Ammon's horn (tissue), 1 donor: ENCODE measurements at places on chromosomes 1 and 21.
A peak's percentile ranks its signal among the peaks of the same experiment; 100 is the strongest.

- no peak for DNase-seq
Measured at GRCh38 chr1:38004284-38005108, 818 bp downstream of the FHL3 start.

- DNase-seq = peak; percentile 81
Measured at GRCh38 chr1:27519331-27520258, 29.6 kb upstream of the WASF2 start.

DNA sequence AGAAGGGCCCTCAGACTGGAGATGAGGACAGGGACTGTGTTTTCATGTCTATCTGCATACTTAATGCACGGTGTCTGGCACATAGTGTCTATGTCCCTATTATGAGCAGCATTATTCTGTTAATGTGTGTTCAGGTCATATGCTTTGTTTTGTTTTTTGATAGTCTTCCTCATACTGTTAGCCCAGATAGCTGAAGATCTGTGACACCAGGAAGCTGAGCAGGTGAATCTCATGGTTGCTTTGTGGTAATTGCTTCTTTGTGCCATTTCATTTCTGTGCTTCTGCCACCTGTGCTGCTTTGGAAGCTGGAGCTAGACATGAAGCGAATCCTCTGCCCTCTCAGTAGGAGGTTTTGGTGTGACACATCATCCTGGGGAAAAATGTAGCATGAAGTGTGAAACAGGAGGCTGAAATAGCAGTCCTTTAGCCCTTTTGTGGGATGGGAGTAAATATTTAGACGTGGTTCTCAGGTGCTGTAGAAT is 15.8 kb downstream of the SMAP2 start:
- no peak for DNase-seq

DNA sequence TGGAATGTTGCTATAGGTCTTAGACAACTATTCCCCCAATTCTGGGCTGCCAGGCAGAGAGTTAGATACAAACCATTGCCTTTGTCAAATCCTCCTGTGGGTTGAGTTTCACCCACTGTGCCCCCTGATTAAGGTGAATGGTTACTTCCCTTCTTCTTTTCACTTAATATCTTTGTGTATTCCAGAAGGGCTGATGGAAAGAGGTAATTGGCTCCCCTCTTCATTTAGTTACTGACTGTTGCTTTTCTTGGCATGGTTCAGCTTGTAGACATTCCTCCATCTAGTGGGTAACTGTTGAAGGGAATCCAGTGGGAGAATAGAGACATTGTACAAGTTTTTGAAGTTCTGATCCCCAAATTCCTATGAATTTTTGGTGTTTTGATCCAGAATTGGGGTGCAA is 43.8 kb upstream of the MACF1 start:
- DNase-seq = no peak

GRCh38 chr21:33901412-33902288 is 14.0 kb downstream of the ATP5PO start:
- DNase-seq = peak; percentile 69

DNA sequence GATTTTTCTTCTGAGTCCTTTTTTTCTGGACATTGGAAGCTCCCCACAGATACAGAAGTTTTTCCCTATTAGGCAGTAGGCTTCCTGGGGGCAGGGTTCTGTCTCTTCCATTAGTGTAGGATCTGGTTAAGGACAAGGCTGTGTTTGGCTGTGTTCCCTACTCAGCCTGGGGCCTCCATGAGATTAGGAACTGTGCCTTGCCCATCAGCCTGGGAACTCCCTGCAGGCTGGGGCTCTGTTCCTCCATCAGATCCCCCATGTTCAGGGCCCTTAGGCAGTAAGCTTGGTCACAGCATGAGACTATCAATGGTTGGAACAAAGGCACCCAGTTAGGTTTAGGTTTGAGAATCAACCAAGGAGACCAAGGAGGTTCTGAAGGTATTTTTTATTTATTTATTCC is 22.7 kb downstream of the NAV1 start:
- no peak for DNase-seq

DNA sequence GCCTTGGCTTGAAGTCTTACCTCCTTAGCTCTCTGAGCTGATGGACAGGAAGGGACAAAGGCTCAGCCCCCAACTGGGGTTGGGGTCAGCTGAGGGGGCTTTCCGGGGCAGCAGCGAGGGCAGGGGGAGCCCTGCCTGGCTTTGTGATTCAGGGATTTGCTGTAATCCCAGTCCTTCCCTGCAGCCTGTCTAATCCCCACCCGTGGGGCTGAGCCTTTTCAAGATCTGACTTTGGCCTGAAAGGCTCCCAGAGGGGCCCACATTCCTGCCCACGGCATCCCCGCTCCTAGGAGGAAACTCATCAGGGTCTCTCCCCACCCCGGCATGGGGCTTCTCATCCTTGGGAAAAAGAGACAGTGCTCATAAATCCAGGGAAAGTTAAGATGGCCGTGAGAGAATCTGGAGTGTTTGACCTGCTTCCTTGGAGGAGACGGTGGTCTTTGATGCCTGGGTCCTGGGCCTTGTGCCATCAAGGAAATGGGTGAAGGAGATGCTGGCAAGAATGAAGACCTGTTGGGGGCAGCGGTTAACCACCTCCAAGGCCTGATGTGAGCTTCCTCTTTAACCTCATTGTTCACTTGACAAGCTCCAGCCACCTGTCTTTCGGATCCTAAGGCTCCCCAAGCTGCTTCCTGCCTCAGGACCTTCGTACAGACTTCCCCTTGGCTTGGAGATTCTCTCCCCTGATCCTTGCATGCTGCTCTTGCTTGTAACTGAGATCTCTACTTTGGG is 83.1 kb upstream of the WNT4 start:
- no peak for DNase-seq

DNA sequence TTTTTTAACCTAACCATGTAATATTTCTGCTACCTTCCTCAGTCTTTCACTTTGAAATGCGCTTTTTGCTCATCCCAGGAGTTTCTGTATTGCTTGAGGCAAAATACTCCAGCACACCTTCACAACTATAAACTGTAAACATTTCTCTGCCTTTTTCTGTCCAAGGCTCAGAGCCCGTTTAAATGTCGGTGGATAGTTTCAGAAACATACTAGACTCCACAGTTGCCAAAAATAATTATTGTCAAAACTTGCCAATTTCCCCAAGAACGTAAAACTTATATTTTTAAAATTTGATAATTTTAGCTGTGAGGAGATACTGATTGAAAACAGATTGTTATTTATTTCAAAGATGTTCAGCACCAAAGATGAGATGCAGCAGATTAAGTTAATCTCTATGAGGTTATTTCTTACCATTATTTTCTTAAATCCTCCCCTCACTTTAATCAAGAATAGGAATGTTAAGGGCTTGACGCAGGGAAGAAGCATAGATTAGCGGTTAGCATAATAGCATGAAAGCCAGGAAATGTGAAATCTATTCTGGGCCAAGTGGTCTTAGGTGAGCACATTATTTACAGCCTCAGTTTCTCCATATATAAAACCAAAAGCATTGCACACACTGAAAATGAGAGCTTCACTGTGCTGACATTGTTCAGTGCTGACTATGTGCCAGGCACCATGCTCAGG is 91.5 kb upstream of the ESRRG start:
- no peak for DNase-seq

GRCh38 chr1:41482001-41482765 is 2.3 kb downstream of the EDN2 start:
- DNase-seq = no peak

GRCh38 chr1:107669996-107670395 is 295.0 kb downstream of the VAV3 start:
- no peak for DNase-seq

- DNase-seq = no peak
Measured at GRCh38 chr1:10429868-10430215, 391 bp upstream of the CENPS start.

DNA sequence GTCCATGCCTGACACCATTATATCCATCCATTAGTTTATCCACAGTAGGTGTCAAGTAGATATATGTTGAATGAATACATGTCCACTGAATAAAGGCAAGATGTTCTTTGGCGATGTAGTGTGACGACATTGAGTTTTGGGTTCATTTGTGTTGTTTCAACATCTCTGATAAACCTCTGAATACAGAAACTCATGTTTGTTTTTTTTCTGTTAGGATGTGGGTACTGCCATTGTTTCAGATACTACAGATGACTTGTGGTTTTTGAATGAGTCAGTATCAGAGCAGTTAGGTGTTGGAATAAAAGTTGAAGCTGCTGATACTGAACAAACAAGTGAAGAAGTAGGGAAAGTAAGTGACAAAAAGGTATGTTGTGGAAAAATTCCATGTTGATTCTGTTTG is 28.1 kb downstream of the MDM4 start:
- DNase-seq = no peak
